Transverse colon (tissue), 4 donors: ENCODE measurements at places on chromosomes 6 and 20. TPM values are rescaled to one million over a fixed set of nuclear protein-coding genes. Genes with fewer than 3 reads are reported as not detected.
A peak's percentile ranks its signal among the peaks of the same experiment; 100 is the strongest.

GRCh38 chr20:22572491-22572890 is 11.9 kb downstream of the FOXA2 start:
- H3K4me3 ChIP-seq = no peak overlapping the region
- no peak overlapping the region for H3K27ac ChIP-seq
- peaks cover 100% of the 10 kb centered on the region for H3K27me3 ChIP-seq
- DNase-seq = no peak
- no peaks in the 10 kb centered on the region for H3K36me3 ChIP-seq

- no peaks in the 10 kb centered on the region for H3K4me1 ChIP-seq
- H3K36me3 ChIP-seq = no peaks in the 10 kb centered on the region
- no peak overlapping the region for H3K4me3 ChIP-seq
- H3K27me3 ChIP-seq = no peaks in the 10 kb centered on the region
- H3K27ac ChIP-seq = no peak overlapping the region
Measured at GRCh38 chr6:117928833-117929232, 21.8 kb downstream of the SLC35F1 start.

GRCh38 chr6:116370760-116371119 is at the start of gene DSE:
Gene DSE, plus strand, starts transcription at chr6:116370947. Its CDS starts 28,304 bp downstream, at chr6:116399251.
- no peaks in the 10 kb centered on the region for H3K36me3 ChIP-seq
- peaks cover 23% of the 10 kb centered on the region for H3K4me1 ChIP-seq
- peak; percentile 78 for DNase-seq
- H3K4me3 ChIP-seq = peak within 1 kb of the TSS; percentile 70

GRCh38 chr20:57263801-57264792 is 2.3 kb downstream of the BMP7 start:
- no peak overlapping the region for H3K4me3 ChIP-seq
- no peak for DNase-seq
- peaks cover 19% of the 10 kb centered on the region for H3K4me1 ChIP-seq
- H3K36me3 ChIP-seq = no peaks in the 10 kb centered on the region
- no peak overlapping the region for H3K27ac ChIP-seq
- H3K27me3 ChIP-seq = peaks cover 98% of the 10 kb centered on the region

GRCh38 chr20:49399329-49399728 is 83.1 kb downstream of the KCNB1 start:
- no peaks in the 10 kb centered on the region for H3K27me3 ChIP-seq
- no peak for DNase-seq
- H3K4me1 ChIP-seq = peaks cover 18% of the 10 kb centered on the region

Gene CDC5L
- total RNA-seq = 13.9 TPM

Gene ADRM1
- total RNA-seq = 110 TPM

Gene GABRR1
- not detected for total RNA-seq

DNA sequence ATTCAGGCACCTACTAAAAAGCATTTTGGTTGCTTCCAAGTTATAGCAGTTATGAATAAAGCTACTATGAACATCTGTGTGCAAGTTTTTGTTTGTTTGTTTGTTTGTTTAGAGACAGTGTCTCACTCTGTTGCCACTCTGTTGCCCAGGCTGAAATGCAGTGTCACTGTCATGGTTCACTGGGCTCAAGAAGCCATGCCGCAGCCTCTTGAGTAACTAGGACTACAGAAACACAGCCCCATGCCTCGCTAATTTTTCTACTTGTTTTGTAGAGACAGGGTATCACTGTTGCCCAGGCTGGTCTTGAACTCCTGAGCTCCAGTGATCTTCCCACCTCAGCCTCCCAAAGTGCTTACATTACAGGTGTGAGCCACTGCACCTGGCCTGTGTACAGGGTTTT is 795.9 kb downstream of the EPHA7 start:
- no peak overlapping the region for H3K4me3 ChIP-seq
- H3K27me3 ChIP-seq = no peaks in the 10 kb centered on the region
- no peaks in the 10 kb centered on the region for H3K4me1 ChIP-seq
- no peaks in the 10 kb centered on the region for H3K36me3 ChIP-seq
- no peak overlapping the region for H3K27ac ChIP-seq
- DNase-seq = no peak

- no peak overlapping the region for H3K4me3 ChIP-seq
- H3K27ac ChIP-seq = no peak overlapping the region
- peaks cover 98% of the 10 kb centered on the region for H3K27me3 ChIP-seq
- no peaks in the 10 kb centered on the region for H3K36me3 ChIP-seq
- H3K4me1 ChIP-seq = no peaks in the 10 kb centered on the region
- DNase-seq = no peak
Measured at GRCh38 chr20:63477944-63478343, 5.5 kb upstream of the KCNQ2 start.

DNA sequence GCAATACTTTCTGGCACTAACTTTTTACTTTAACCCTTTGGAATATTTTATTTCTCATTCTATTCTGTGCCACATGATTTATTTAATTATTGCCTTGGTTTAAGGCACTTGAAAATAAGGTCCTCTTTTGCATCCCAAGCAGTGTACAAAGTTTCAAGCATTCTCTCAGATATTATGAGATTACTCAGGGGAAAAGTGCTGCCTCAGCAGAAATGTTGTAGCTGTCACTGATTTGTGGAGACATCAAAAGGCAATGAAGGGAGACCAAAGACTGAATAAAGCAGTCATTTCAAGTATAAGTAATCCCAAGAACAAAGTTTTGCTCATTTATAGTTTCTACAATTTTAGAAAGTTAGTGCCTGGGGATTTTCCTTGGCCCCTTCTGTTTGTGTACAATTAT is 253.0 kb downstream of the RNF144B start:
- H3K27me3 ChIP-seq = no peaks in the 10 kb centered on the region
- no peak overlapping the region for H3K27ac ChIP-seq
- H3K4me1 ChIP-seq = no peaks in the 10 kb centered on the region
- no peak overlapping the region for H3K4me3 ChIP-seq
- DNase-seq = no peak
- no peaks in the 10 kb centered on the region for H3K36me3 ChIP-seq

GRCh38 chr20:54084727-54085388 is 14.5 kb upstream of the BCAS1 start:
- H3K27ac ChIP-seq = peak overlapping the region; percentile 53
- no peak overlapping the region for H3K4me3 ChIP-seq
- no peaks in the 10 kb centered on the region for H3K27me3 ChIP-seq
- H3K36me3 ChIP-seq = no peaks in the 10 kb centered on the region

Gene LST1
- total RNA-seq = not detected

GRCh38 chr6:69917834-69918233 is 51.5 kb downstream of the COL19A1 start:
- no peak overlapping the region for H3K4me3 ChIP-seq
- DNase-seq = no peak
- no peaks in the 10 kb centered on the region for H3K36me3 ChIP-seq
- H3K27ac ChIP-seq = no peak overlapping the region
- H3K4me1 ChIP-seq = no peaks in the 10 kb centered on the region

DNA sequence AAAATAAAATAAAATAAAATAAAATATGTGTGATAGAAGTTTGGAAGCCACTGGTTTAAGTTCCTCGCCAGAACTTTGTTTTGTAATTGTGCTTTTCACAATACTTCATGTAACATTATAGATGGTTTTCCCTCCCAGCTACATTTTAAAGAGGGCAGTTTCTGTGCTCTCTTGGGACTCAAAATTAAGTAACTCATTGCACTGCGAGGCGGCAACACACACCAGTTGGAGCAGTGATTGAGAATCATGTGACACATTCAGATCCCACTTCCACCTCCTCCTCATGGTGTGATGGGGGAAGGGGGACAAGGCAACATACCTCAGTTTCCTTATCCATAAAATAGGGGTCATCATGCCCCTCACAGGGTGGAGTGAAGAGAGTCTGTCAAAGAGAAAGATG is 7.5 kb downstream of the C2 start:
- H3K4me1 ChIP-seq = no peaks in the 10 kb centered on the region
- H3K27ac ChIP-seq = no peak overlapping the region
- DNase-seq = no peak

Gene DSP
- 163 TPM for total RNA-seq

Gene OARD1
- total RNA-seq = 1.4 TPM

DNA sequence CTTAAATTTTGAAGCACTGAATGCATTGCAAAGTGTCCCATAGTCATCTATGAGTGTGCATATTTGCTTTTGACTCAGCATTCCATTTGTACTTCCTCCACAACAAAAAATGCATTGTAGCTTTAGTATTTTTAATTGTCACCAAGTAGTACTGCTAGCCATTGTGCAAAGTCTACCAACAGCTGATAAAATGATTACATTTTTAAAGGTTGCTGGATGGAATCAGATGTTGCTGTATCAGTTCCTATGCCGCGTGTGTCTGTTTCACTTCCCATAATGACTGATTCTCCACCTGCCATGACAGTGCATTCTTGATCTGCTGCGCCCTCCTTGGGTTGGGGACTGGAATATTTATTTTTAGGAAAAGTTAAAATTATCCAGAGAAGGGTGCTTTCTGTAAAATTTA is 41.2 kb downstream of the SLX4IP start:
- no peak overlapping the region for H3K4me3 ChIP-seq
- H3K4me1 ChIP-seq = no peaks in the 10 kb centered on the region
- H3K27ac ChIP-seq = no peak overlapping the region
- no peaks in the 10 kb centered on the region for H3K27me3 ChIP-seq
- H3K36me3 ChIP-seq = no peaks in the 10 kb centered on the region

GRCh38 chr6:128024046-128024445 is 123.2 kb upstream of the THEMIS start:
- H3K4me1 ChIP-seq = no peaks in the 10 kb centered on the region
- no peaks in the 10 kb centered on the region for H3K36me3 ChIP-seq
- no peak for DNase-seq
- H3K27ac ChIP-seq = no peak overlapping the region
- no peaks in the 10 kb centered on the region for H3K27me3 ChIP-seq
- no peak overlapping the region for H3K4me3 ChIP-seq

Gene ZNF334
- total RNA-seq = 1.9 TPM

Gene KIAA1755
- total RNA-seq = 3.8 TPM

DNA sequence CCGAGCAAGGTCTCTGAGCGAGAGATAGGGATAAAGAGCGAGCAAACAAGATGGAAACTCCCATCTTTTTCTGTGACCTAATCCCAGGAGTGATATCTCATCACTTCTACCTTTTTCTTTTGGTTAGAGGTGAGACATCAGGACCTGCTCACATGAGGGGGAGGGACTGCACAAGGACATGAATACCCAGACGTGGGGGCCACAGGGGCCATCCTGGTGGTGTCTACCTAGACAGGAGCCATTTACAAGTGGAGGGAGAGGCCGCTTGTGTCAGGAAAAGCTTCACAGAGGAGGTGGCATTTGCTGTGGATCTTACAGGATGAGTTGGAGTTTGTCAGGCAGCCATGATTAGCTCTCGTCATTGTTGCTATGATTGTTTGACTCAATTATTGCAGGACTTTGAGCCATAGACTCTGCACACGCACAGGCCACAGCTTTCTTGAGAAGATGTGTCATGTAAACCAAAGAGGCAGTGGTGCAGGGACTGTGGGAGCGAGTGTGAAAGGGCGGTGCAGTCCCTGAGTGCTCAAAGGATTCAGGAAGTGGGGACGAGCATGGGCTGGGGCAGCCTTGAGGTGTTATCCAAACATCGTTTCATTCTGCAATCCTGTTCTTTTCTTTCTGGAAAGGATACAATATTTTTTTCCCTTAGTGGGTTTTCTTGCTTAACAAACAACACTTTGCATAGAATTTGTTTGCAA is 7.7 kb downstream of the NPEPL1 start:
- no peaks in the 10 kb centered on the region for H3K27me3 ChIP-seq
- H3K4me1 ChIP-seq = no peaks in the 10 kb centered on the region
- no peak overlapping the region for H3K27ac ChIP-seq
- no peak overlapping the region for H3K4me3 ChIP-seq
- H3K36me3 ChIP-seq = peaks cover 9% of the 10 kb centered on the region

DNA sequence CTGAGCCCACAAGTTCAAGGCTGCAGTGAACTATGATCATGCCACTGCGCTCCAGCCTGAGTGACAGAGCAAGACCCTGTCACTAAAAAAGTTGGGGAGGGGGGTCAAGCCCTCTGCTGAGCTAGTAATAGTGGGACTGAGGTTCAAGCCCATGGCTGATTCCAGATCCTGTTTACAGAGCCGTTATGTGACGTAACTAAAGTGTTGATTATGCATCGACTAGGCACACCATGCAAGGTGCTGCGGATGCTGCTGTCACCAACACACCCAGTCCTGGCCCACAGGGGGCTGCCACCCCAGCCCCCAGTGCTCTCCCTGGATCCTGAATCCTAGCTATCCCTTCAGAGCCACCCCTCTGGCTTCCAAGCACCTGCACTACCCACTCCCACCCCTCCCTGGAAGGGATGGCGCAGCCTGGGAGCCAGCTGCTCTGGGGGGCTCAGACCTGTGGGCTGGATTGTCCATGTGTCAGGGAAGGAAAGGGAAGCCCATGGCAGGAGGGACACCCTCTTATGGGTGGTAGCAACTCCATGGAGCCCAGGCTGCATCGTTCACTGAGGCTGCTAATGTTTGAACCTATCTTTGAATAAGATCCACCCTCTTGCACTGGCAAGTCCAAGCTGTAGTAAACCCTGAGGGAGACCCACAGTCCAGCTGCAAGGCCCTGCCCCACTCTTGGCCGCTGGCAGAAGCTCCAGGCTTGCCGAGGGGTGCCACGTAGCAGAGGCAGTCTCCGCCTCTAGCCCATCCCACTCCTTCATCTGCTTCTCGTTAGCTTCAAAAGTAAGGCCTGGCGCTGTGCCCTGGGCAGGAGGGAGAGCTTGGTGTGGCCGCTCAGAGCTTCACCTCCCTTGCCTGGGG is 95.0 kb downstream of the SNX5 start:
- no peak overlapping the region for H3K4me3 ChIP-seq
- DNase-seq = peak; percentile 91
- no peaks in the 10 kb centered on the region for H3K36me3 ChIP-seq
- no peaks in the 10 kb centered on the region for H3K27me3 ChIP-seq
- peaks cover 36% of the 10 kb centered on the region for H3K4me1 ChIP-seq

- H3K4me3 ChIP-seq = no peak overlapping the region
- no peak for DNase-seq
- H3K36me3 ChIP-seq = no peaks in the 10 kb centered on the region
Measured at GRCh38 chr20:13690943-13691342, 52.2 kb upstream of the TASP1 start.

DNA sequence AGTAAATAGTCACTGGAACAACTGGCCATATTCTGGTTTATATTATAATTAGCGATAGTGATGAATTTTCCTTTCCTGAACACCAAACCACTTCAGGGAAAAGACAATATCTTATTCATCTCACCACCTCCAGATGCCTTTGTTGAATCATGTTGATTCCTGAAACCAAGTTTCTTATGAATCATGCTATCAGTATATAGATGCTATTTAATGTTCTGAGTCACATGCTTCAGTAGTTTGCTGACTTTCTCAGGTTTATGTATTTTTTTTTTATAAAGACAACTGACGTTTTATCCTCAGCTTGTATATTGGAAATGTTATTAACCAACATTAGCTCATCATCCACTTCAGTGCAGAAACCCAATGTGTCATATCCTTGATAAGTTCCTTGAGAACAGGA is 710.2 kb upstream of the POU3F2 start:
- H3K36me3 ChIP-seq = no peaks in the 10 kb centered on the region
- H3K27ac ChIP-seq = no peak overlapping the region
- H3K4me1 ChIP-seq = no peaks in the 10 kb centered on the region
- no peak for DNase-seq
- H3K4me3 ChIP-seq = no peak overlapping the region
- no peaks in the 10 kb centered on the region for H3K27me3 ChIP-seq

DNA sequence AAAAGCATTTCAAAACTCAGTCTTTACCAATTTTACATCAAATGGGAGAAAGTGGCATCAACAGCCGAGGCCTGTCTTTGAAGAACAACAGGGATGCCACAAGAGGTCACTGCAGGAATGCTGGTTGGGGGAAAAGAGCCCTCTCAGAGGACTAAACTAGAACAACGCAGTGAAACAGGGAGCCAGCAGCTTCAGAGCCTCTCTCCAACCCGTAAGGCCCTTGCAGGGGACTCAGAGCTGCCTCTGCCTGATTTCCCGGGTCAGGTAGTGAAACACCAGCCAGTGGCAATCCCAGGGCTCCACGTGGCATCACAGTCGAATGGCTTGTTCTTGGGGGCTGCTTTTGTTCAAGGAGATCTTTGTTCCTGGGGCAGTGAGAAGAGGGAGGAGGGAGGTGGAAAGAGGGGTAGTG is 55.0 kb upstream of the KCNK16 start:
- no peaks in the 10 kb centered on the region for H3K36me3 ChIP-seq
- no peak overlapping the region for H3K4me3 ChIP-seq
- no peaks in the 10 kb centered on the region for H3K27me3 ChIP-seq

Gene PPP1R18
- total RNA-seq = 13.7 TPM

Gene COL9A3
- 10.0 TPM for total RNA-seq
